Stimulated activated CD8-positive, alpha-beta memory T cell treated with anti-CD3 and anti-CD28 coated beads, Interleukin-15, amount 100 ng/mL, for 4 hours (primary cell): ENCODE measurements at places on chromosomes 2 and 18.
A peak's percentile ranks its signal among the peaks of the same experiment; 100 is the strongest.

DNA sequence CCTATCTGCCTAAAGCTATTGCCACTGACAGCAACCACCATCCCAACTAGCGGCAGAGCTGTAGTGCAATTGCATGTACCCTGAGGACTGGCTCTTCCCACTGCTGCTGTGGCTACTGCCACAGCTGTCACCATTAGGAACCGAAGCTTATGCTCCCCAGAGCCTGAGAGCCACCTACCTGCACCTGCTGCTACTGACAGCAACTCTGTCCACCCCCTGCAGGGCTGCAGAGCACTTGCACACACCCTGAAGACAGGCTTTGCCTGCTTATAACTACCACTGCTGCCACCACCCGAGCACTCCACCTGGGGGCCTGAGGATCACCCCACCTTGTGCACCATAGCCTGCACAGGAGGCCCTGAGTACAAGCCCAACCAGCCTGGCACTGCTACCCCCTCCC, 217.6 kb upstream of the FOSL2 start:
- DNase-seq, result no peak

GRCh38 chr2:46704593-46704992, 211.0 kb downstream of the MCFD2 start:
- DNase-seq, result no peak

GRCh38 chr2:23516520-23517256, 131.7 kb downstream of the KLHL29 start:
- DNase-seq, result no peak

DNA sequence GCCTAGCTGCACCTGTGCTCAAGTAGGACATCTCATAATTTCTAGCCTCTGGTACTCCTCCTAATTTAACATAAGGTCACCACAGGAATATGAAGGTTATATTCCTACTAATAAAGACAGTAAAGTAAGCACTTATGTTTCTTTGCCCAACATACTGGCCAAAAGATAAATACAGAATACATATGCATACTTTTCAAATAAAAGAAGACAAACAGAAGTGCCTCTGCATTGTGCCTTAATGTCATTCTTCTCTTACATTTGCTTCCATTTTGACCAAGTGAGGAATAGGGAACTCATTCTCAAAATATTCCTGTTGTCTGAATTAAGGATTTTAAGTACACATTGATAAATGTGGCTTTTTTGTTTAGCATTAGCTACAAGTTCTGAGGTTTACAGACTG, 5.6 kb downstream of the BCL11A start:
- no peak for DNase-seq

GRCh38 chr2:24711865-24712264, 81.3 kb downstream of the PTRHD1 start:
- no peak for DNase-seq

- no peak for DNase-seq
Measured at GRCh38 chr2:66498289-66498975, 63.5 kb downstream of the MEIS1 start.

- no peak for DNase-seq
Measured at GRCh38 chr2:197145471-197146056, 165.0 kb downstream of the ANKRD44 start.

DNA sequence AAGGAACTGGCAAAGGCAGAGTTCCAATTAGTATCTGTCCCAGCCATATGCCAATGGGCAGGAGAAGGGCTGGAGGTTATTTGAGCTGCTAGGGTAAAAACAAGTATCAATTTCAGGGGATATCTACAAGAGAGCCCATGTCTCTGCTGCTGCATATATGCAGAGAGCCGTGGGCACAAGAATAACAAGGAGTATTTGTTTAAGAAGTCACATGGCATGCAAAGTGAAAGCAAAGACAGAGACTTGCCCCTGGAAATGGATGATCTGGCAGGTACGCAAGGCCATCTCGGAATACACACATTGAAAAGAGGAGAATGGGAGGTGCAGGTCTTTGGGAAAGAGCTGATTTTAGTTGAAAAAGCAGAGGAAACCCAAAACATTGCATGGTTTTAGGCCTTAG, 170.6 kb downstream of the EVA1A start:
- no peak for DNase-seq

- no peak for DNase-seq
Measured at GRCh38 chr2:136324966-136325365, 207.0 kb upstream of the CXCR4 start.

GRCh38 chr2:25982273-25982967, at the start of gene KIF3C:
TSS of gene KIF3C (minus strand) at chr2:25982497. CDS start at chr2:25981917, 580 bp downstream.
- peak; percentile 43 for DNase-seq
